HFFc6 (cell line): ENCODE measurements at places on chromosomes 7 and 10. TPM values are rescaled to one million over a fixed set of nuclear protein-coding genes. Genes with fewer than 3 reads are reported as not detected.

DNA sequence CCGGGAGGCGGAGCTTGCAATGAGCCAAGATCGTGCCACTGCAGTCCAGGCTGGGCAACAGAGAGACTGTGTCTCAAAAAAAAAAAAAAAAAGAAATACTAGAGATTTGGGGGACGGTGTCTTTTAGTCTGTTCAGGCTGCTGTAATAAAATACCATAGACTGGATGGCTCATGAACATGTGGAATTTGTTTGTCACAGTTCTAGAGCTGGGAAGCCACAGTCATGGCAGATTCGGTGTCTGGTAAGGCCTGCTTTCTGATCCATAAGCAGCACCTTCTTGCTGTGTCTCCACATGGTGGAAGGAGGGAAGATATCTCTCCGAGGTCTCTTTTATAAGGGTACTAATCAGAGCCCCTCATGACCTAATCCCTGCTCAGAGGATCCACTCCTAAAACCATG is 102.7 kb upstream of the MKLN1 start:
- peak; percentile 8 for DNase-seq

GRCh38 chr10:61896854-61897661 is 4.4 kb upstream of the ARID5B start:
- DNase-seq = no peak

DNA sequence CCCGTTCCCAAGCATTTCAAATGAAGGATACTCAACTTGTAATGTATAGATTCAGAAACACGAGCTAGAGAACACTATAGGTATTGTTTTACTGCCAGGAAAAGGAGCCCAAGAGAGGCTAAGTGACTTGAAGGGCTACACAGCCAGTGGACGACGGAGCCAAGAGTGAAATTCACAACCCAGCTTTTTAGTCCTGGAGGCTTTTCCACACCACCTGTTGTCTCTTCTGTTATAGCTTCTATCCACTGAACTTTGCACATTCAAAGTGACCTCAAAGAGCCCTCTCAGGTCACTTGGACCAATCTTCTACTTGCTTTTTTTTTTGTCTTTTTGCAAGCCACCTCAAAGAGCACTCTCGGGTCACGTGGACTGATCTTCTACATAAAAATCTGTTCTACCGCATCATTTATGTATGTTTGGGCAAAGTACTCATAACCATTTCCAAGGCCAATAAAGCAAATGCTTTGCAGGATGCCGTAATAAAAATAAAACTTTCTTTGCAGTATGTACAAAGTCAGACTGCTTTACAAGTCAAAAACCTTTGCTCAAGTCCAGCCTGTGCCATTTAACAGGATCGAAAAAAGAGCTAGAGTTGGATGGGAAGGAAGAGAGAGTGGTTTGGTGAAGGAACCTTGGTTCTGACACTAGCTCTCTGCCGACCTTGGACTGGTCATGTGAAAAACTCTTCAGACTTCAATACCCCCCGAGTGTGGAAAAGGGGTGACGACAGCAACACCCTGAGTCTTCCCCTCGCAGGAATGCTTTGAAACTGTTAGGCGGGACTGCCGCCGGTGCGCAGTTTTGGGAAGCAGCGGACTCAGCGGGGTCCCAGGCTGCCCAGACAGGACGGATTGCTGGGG is 821 bp downstream of the SLC35B4 start:
- peak; percentile 17 for DNase-seq

- DNase-seq = no peak
Observed at GRCh38 chr10:17888189-17888588, 63.5 kb upstream of the SLC39A12 start.

GRCh38 chr10:30727524-30727923 is 98.0 kb upstream of the LYZL2 start:
- DNase-seq = no peak

- DNase-seq = no peak
Observed at GRCh38 chr7:157955348-157955999, 618.7 kb downstream of the DNAJB6 start.

DNA sequence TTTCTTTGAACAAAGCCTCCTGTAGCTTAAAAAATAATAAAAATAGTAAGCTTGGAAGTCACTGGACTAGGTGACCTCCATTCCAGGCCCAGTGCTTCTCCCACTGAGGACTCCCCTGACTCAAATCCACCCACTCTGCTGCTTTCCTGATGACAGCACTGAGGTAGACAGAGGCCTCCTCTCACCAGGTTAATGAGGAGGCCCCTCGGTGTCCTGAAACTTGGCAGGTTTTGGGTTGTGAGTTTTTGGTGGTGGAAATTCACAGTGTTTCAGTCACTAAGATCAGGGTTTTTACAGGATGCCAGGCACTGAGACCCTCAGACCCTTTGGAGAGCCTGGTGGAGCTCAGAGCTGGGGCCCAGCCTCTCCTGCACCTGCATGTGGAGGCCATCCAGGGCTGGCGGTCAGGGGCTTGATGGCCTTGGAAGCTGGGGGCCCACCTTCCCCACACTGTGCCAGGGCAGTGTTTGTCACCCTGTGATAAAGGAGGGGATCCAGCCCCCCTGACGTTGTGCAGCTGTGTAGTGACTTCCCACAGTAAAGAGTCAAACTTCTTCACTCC is 19.1 kb downstream of the TSPAN14 start:
- no peak for DNase-seq

DNA sequence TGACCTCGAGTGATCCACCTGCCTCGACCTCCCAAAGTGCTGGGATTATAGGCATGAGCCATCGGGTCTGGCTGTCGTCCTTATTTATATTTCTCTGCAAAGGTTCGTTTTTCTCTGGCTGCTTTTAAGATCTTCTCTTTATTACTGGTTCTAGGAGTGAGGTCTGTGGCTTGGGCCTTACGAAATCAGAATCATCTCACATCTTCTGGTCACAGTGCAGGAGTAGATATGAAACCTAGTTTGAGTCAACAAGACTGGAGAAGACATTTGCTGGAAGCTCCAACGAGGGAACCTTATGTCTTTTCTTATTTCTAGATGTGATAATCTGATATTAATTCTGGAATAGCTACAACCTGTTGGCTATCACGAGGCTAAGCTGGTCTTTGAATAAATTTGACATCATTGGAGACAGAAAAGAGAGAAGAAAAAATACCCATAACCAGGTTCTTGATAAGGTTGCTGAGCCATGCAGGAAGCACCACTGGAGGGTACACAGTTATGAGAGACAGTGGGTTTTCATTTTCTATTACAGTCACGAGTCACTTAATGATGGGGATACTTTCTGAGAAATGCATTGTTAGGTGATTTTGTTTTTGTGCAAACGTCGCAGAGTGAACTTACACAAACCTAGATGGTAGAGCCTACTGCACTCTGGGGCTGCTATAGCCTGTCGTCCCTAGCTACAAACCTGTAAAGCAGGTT is 25.6 kb upstream of the IL15RA start:
- DNase-seq = no peak

DNA sequence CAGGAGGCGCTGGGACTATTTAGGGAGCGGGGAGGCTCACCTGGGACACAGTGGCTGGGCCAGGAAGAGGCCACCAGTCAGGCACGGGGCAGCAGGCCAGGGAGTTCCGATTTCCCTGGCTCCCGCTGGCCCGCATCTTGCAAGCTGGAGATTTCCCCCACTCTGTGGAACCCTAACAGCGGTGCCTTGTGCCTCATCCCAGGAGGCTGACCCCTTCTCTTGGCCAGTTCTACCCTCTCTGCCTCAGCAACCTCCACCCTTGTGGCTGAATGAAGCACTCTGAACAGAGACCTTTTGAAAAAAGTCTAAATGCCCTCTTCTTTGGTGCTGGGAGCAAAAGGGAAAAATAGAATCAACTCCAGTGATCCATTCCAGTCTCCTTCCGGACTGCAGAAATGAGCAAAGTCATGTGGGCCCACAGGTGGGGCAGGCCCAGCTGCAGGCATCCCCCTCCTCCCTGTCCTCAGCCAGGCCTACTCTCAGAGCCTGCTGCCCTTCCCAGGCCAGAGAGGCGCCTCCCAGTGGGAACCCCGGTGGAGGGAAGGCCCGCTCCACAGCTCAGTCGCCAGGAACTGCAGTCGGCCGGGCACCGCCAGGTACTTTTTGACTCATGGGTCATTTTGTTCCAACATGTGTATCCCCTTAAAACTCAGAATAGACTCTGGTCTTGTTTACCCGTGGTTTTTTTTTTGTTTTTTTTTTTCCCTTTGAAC is 155.5 kb downstream of the ZNF248 start:
- DNase-seq = no peak

GRCh38 chr10:70137135-70137534 is 4.5 kb upstream of the AIFM2 start:
- no peak for DNase-seq

- peak; percentile 77 for DNase-seq
Observed at GRCh38 chr7:23396222-23397015, 73.9 kb downstream of the IGF2BP3 start.

- DNase-seq = no peak
Observed at GRCh38 chr7:69768986-69769595, 170.8 kb downstream of the AUTS2 start.

GRCh38 chr7:37282927-37283326 is 165.7 kb downstream of the ELMO1 start:
- DNase-seq = no peak

TMEM236 gene
- 0.06 to 0.12 TPM (median 0.09 TPM) in 3 replicates for total RNA-seq

HPS1 gene
- 47.3 to 54.7 TPM (median 51.0 TPM) in 3 replicates for total RNA-seq

CYP2E1 gene
- 0.66 to 1.1 TPM (median 0.97 TPM) in 3 replicates for total RNA-seq

NAT16 gene
- total RNA-seq = not detected in 3 replicates

LMOD2 gene
- total RNA-seq = not detected in 3 replicates

DAGLB gene
- 32.3 to 38.0 TPM (median 33.6 TPM) in 3 replicates for total RNA-seq

KNDC1 gene
- total RNA-seq = 0.21 to 1.00 TPM (median 0.74 TPM) in 3 replicates

DNAH11 gene
- total RNA-seq = 0.97 to 2.4 TPM (median 1.5 TPM) in 3 replicates

LOXL4 gene
- total RNA-seq = 27.9 to 56.5 TPM (median 53.8 TPM) in 3 replicates

COA1 gene
- total RNA-seq = 51.5 to 58.4 TPM (median 55.9 TPM) in 3 replicates
